SHP77 (cell line): ENCODE measurements at places on chromosomes 1 and 21.

DNA sequence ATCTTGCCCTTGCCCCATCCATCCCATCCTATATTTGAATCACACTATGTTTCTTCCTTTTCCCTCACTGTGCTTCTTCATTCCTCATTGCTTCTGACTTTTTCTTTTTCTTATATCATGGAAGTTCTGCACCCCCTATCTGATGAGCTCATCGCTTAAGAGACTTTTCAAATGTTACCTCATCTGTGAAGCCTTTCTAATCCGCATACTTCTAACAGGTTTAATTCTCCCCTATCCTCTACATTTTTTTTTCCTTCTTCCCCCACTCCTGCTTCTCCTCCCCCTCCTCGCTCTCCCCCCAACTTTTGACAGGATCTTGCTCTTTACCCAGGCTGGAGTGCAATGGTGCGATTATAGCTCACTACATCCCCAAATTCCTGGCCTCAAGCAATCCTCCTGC is 39.5 kb downstream of the OSBPL9 start:
- no peak for DNase-seq

DNA sequence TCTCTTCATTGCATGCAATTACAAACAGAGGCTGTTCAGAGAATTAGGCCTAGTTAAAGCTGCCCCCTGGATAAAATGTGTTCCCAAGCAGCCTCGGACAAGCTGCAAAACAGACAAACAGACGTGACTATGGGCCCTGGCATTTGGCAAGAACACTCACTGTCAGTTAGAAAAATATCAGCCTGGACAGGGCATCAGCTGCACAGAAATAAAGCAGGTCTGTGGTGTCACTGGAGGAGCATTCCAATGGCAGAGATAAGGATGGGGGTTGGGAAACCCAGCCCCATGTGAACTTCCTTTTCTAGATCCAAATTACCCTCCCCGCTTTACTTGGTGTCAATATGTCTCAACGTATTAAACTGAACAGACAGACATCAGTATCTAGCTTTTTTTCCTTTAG is 177.1 kb downstream of the GPATCH2 start:
- DNase-seq = no peak

GRCh38 chr1:8257621-8258020 is 60.3 kb upstream of the SLC45A1 start:
- no peak for DNase-seq

DNA sequence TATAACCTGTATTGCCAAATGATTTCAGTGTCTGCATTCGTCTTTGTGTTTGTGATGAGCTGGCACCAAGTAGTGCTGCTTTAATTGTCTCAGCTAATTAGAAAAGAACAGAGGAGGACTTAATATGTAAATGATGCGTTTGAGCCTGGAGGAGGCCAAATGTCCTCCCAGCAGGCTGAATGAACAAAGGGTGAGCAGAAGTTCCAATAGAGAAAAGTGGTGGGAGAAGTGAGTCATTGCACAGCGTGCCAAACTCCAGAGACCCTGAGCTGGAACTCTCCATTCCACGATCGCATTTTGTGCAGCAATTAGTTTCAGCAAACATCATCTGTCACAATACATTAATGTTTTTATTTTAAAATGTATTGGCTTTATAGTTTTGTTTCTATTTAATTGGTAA is 17.9 kb downstream of the ETV3L start:
- no peak for DNase-seq

DNA sequence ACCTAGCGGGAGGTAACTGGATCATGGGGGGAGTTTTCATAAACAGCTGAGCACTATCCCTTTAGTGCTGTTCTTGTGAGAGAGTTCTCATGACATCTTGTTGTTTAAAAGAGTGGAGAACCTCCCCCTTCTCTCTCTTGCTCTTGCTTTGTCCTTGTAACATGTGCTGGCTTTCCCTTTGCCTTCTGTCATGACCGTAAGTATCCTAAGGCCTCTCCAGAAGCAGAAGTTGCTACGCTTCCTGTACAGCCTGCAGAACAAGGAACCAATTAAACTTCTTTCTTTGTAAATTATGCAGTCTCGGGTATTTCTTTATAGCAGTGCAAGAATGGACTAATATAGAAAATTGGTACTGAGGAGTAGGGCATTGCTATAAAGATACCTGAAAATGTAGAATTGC is 515.6 kb downstream of the NEGR1 start:
- DNase-seq = no peak
